ENCODE measurements at places on chromosomes 5 and 9.

DNA sequence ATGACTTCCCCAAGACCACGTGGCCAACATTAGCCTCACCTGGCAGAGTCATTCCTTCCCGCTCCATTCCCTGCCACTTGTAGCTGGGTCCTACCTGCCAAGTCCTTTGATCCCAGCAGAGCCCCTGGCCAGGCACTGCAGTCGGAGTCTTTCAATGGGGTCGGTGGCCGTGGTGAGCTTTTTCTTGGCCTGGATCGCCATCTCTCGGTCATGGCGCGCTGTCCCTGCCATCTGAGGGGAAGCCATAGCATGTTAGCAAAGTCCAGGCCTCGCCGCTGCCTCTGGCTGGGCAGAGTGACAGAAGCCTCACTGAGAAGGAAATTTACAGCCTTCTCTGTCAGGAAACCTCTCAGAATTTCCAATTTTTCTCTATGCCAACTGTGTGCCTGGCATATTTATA, 17.5 kb downstream of the CAPSL start:
- DNase-seq, result peak; percentile 39

GRCh38 chr5:158373608-158374395, 514.9 kb upstream of the CLINT1 start:
- no peak for DNase-seq

- peak; percentile 85 for DNase-seq
Measured at GRCh38 chr5:71757590-71758543, 38.8 kb downstream of the CARTPT start.

GRCh38 chr5:89570557-89570956, 687.6 kb upstream of the MEF2C start:
- DNase-seq, result no peak

DNA sequence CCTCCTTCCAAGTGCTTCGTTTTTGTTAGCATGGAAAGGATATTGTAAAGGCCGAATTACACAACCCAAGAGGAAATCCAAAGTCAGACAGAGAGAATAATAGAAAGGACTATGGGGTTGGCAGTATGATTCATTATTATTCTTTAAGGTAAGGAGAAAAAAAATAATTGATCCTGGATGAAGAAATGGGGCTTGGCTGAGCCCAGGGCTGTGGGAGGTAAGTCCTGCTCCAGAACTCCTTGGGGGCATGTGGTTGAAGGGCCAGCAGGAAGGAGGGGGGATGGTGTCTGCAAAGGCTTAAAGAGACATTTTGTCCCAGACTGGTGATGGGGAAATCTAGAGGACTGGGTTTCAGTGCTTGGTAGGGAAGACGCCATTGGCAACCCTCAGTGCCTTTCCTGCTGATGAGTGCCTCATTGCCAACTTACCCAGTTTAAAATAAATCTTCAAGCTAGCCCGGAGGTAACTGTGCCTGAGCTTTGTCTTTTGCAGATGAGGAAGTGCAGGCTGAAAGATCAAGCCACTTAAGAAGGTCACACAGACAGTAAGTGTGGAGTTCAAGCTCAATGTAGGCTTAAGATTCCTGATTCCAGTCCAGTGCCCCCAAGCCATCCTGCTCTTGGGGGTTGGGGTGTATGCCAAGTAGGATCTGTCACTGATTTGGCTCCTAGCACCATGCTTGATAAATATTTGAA, 30.2 kb downstream of the FOXI1 start:
- peak; percentile 15 for DNase-seq

DNA sequence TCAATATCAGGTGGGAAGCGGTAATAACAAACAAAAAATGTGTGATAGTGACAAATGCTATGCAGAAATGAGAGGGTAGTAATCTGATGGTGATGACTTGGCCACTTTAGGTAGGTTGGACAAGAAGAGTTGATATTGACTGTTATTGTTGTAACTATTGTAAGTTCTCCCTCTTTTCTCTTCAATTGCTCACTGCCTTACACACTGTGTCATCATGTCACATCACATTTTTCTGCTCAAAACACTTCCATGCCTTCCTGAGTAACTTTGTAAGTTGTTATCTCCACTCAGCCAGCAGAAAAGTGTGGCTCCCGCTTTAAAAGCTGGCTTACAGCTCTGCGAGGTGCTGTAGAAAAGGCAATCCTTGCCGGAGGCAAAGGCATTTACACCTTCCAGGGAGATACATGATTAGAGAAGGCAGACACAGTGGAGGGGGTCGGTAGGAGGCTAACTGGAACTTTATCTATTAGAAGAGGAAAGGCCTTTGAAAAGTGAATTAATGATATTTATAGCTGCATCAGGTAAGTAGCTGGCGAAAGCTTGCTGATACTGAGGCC, 85.2 kb upstream of the CLINT1 start:
- no peak for DNase-seq

DNA sequence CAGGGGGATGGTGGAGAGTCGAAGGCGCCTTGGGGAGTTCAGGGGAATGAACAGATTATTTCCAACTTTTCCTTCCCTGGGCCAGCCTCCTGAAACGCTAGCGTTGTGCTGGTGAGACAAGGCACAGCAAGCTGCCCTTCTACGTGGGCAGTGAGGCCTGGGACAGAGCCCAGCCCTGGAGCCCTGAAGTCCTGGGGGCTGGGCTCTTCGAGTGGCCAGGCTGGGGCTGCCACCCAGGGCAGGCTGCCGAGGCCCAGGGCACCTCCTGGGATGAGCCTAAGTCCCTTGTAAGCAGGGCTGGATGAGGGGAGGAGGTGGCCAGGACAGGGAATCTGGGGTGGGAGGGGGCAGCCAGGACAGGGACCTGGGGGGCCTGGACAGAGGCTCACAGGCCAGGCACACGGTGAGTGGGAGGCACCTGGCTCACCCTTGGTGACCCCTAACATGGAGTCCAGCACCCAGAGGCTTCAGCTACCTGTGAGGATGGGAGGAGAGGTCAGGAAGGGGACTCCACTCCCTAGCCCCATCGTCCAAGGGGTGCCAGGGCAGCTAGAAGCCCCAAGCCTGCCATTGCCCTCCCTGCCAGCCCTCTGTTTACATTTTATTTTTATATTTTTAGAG, 1.3 kb upstream of the LCN12 start:
- no peak for DNase-seq

All from lung microvascular endothelial cell (primary cell).